ENCODE measurements at places on chromosomes 7 and 10. TPM values are rescaled to one million over a fixed set of nuclear protein-coding genes. Genes with fewer than 3 reads are reported as not detected.

The WDR11 gene
- total RNA-seq: 62.2 TPM

The ZNF25 gene
- total RNA-seq: 21.0 TPM

The CAV1 gene
- total RNA-seq: 353 TPM

The MSS51 gene
- 5.2 TPM for total RNA-seq

The SH2D4B gene
- 0.18 TPM for total RNA-seq

The WEE2 gene
- total RNA-seq: not detected

The HOXA5 gene
- 20.1 TPM for total RNA-seq

The UFSP1 gene
- 2.9 TPM for total RNA-seq

The NODAL gene
- not detected for total RNA-seq

The AKR1C8 gene
- total RNA-seq: 0.94 TPM

The ITPRID1 gene
- total RNA-seq: not detected

The RSPH10B gene
- 0.27 TPM for total RNA-seq

The CFAP43 gene
- total RNA-seq: 0.98 TPM

The FAM241B gene
- total RNA-seq: 6.1 TPM

The HOXA7 gene
- 6.2 TPM for total RNA-seq

The SPDYE5 gene
- total RNA-seq: not detected

The PLCE1 gene
- 16.9 TPM for total RNA-seq

The TEX47 gene
- total RNA-seq: not detected

The SPDYE8 gene
- total RNA-seq: not detected

The ADGRA1 gene
- 0.13 TPM for total RNA-seq

The C1GALT1 gene
- 37.5 TPM for total RNA-seq

The FOXI2 gene
- 0.40 TPM for total RNA-seq

The CD36 gene
- total RNA-seq: 208 TPM

The OPN1SW gene
- not detected for total RNA-seq

The HSPA12A gene
- 139 TPM for total RNA-seq

The GHRHR gene
- total RNA-seq: 1.2 TPM

The OSBPL3 gene
- total RNA-seq: 11.0 TPM

The MAGI2 gene
- total RNA-seq: 51.3 TPM

The CACNA2D1 gene
- 16.9 TPM for total RNA-seq
